ENCODE measurements at places on chromosomes 1 and 21.

- no peak for DNase-seq
Observed at GRCh38 chr1:43797891-43798290, 90.6 kb downstream of the ST3GAL3 start.

DNA sequence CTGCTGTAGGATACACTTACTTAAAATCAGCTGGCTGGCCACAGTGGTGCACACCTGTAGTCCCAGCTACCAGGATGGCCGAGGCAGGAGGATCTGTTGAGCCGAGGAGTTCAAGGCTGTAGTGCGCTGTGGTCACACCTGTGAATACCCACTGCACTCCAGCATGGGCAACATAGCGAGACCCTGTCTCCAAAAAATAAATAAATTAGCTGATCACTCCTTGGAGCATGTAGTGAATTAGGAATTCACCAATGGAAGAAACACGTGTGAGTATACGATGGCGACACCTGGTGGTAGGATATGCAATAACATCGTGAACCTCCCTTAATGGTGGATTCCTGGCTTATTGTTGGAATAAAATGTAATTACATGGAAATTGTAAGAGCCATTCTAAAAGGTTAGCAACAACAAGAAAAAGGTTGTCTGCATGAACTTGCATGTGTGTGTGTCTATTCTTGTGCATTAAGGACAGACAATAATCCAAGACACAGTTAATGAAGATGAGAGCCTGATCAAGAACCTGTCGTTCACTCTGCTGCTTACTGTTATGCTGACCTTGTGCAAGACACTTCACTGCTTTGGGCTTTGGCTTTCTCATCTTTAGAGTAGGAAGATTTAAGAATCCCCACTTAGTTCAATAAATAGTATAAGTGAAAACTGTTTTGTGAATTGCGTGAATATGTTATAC, 38.6 kb upstream of the COX20 start:
- DNase-seq, result no peak

- DNase-seq, result no peak
Observed at GRCh38 chr1:61743716-61744580, 1.7 kb downstream of the PATJ start.

DNA sequence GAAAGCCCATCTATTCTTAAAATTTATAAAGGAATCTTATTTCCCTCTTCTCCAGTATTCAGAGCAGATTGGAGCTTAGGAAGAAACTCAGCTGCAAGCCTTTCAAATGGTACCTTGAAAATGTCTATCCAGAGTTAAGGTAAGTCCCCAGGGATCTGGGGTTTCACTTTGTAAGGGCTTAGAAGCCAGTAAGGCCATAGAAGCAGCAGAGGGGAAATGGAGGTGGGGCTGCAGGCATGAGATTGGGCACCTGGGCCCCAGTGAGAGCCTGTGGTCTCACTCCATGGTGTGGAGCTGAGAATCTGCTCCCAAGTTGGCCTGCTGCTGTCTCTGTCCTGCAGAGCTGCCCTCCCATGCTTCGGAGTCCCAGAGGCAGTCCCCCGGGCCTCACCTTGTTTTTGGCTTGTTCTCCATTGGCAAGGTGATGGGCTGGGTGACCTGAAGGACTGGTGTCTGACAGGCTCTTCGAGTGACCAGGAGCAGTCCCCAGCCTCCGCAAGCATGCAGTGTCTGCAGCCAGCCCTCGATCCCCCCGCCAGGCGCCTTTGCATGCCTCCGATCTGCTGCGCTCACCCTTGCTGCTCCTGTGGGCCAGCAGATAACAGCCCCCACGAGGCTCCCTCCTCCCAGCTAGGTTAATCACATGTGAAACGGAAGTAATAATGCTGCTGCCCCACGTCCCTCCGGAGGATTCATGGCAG, 163.1 kb downstream of the PGBD5 start:
- no peak for DNase-seq

GRCh38 chr1:39098546-39099250, 72.5 kb downstream of the NDUFS5 start:
- DNase-seq, result peak; percentile 78

GRCh38 chr1:177800400-177801088, 169.3 kb downstream of the SEC16B start:
- DNase-seq, result peak; percentile 65

GRCh38 chr1:8889103-8889846, 10.8 kb upstream of the ENO1 start:
- DNase-seq, result no peak

DNA sequence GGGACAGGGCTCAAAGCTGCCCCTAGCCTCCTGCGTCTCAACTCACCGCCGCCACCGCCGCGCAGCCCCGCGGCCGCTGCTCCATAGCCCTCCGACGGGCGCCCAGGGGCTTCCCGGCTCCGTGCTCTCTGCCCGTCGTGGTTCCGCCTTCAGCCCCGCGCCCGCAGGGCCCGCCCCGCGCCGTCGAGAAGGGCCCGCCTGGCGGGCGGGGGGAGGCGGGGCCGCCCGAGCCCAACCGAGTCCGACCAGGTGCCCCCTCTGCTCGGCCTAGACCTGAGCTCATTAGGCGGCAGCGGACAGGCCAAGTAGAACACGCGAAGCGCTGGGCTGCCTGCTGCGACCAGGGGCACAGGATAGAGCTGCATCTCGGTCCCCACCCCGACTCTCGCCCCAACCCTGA, at the start of gene TNFRSF25:
TSS of gene TNFRSF25 (minus strand) at position 151 of the 400 bp plus-strand sequence. CDS start at position 85, 66 bp downstream.
- DNase-seq, result no peak

- DNase-seq, result no peak
Observed at GRCh38 chr1:38436749-38437148, 390.2 kb upstream of the POU3F1 start.
